ENCODE measurements at places on chromosomes 16 and 17.

GRCh38 chr17:76237859-76238313, 2.4 kb downstream of the RNF157 start:
- DNase-seq = no peak

- DNase-seq = no peak
These were observed 5.0 kb downstream of the KCNJ12 start for GRCh38 chr17:21381076-21381706.

DNA sequence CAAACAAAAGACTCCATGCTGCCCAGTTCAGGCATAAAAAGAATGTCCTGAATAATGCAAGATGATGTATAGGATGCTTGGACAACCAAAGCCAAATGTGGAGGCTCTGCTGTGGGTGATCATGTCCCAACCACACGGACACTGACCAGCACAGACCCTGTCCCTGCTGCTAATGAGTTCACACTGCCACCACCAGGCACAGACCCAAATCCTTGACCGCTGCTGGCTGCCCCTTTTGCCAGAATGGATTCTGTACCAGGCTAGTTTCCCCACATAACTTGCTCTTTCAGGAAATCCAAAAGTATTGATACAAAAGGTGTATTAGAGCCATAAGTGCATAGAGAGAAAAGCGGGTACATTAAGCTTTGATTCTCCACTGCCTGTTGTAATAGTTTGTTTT, 60.9 kb downstream of the XYLT1 start:
- no peak for DNase-seq

GRCh38 chr16:48537275-48537674, 72.7 kb downstream of the N4BP1 start:
- DNase-seq = no peak

DNA sequence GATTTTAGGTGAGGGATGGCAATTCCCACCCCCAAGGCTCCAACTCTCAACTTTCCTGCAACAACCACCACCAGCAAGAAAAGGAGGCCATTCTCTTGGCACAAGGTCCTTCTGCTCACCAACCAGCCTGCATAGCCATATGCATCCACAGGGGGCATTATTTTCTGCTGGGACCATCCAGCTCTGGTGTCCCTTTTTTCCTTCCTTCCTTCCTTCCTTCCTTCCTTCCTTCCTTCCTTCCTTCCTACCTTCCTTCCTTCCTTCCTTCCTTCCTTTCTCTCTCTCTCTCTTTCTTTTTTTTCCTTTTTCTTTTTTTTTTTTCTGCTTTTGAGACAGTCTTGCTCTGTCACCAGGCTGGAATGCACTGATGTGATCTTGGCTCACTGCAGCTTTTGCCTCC, 21.1 kb upstream of the COX10 start:
- no peak for DNase-seq

DNA sequence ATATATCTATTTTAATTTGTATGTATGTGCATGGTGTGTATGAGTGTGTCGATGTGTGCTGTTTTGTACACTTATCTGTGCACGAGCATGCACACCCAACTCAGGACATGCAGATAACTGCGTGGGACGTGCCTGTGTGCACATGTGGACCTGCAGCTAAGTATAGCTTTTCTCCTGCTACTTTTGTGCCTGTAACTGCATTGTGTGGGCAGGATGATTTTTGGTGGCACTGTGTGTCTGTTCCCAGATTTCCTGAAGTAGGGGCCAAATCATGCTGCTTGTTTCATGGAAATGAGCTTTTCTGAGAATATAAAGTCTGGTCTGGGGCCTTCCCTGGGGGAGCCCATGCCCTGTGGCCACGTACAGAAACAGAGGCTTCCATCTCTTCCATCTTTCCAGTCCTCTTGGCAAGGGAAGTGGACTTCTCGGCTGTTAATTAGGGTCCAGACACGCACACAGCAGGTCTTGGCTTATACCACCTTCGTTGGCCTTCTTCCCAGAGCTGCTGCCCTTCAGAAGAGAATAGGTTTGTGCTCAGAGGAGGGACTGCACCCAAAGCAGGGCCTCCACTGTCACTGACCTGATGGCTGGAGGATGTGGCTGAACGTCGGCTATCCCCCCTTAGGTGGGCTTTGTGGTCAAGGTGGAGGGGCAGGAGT, 30.2 kb downstream of the SPNS3 start:
- no peak for DNase-seq

Measured in fibroblast of the conjunctiva (primary cell).